ENCODE measurements at places on chromosomes 1 and 21.
A peak's percentile ranks its signal among the peaks of the same experiment; 100 is the strongest.

- DNase-seq = no peak
Observed at GRCh38 chr1:34749992-34750391, 4.9 kb upstream of the GJB5 start.

GRCh38 chr1:80993154-80993980 is 807.4 kb upstream of the ADGRL2 start:
- DNase-seq = no peak

- no peak for DNase-seq
Observed at GRCh38 chr21:21530680-21531079, 532.5 kb downstream of the NCAM2 start.

DNA sequence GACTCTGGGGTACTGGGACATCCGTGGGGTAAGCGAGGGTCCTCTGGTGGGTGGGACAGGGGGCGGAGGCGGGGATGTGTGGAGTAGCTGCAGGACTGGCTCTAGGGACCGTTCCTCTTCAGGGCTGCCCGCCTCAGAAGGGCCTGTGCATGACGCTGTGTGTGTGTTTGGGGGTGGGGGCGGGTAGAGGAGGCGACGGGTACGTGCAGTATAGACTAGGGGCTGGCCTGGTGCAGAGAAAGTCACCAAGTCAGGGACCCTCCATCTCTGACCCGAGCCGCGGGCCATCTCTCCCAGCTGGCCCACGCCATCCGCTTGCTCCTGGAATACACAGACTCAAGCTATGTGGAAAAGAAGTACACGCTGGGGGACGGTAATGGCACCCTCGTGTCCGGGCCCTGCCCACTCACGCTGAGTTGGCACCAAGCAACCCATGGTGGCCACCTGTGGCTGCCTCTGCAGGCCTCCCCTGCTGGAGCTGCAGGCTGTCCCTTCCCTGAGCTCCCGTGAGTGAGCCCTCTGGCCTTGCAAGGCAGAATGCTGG is 342 bp downstream of the GSTM5 start:
- DNase-seq = no peak

GRCh38 chr1:36350659-36351226 is 27.3 kb upstream of the EVA1B start:
- DNase-seq = no peak

DNA sequence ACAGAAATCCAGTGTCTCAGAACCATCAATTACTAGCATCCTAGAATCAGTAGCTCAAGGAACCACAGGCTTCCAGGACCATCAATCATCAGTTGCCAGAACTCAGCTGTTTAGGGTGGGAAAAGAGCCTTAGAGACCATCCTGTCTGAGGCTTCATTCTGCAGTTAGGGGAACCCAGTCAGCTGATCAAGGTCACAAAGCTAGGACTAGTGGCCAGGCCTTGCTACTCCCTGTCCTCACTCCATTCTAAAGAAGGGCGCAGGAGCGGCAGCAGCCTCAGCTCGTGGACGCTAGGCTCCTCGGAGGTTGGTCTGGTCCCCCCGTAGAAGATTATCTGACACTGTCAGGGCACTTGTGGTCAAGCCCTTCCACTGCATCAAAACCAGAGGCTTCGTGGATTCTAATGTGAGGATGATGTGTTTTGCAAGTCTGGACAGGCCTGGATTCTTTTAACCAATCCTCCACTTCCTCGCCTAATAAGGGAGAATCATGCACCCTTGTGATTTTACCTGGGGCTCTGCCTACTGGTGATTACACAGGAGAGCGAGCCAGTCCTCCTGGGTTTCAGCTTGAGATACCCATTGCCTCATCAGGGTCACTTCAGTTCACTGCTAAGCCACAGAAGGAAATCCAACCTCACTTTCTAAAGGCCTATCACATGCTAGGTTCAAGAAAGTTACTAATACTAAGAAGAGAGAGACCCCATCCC is 41.7 kb upstream of the IFFO2 start:
- DNase-seq = no peak

GRCh38 chr1:210340311-210340710 is 11.6 kb downstream of the HHAT start:
- no peak for DNase-seq

GRCh38 chr1:54553602-54554313 is 5.7 kb downstream of the ACOT11 start:
- DNase-seq = no peak

DNA sequence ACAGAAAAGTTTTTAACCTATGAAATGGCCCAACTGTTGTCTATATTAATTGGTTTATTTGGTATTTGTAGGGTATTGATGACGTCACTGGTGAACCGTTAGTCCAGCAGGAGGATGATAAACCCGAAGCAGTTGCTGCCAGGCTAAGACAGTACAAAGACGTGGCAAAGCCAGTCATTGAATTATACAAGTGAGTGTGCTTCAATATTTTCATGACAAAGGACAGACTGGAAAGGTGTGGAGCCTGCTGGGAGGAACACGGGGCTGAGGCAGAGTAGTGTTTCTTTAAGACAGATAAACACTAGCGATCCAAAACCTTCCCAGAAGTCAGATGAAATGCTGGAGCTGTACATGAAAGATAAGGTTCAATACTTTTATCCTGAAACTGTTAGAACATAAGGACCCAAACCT is 76.7 kb downstream of the AK4 start:
- peak; percentile 65 for DNase-seq

DNA sequence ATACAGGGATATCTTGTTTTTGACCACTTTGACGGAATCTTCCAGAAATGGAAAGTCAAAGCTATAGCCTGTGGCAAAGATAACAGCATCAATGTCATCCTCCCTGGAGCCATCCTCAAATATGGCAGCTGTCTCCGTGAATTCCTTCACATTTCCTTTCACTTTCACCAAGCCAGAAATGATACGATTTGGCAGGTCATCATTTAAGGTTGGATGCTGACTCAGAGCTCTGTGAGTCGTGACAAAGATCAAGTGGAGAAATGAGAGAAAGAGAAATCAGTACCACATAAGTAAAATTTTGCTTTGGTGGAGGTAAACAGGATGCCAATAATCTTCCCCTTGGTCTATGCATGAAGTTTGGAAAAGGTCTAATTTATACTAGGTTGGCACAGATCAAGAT is 23.9 kb downstream of the FMO5 start:
- no peak for DNase-seq

DNA sequence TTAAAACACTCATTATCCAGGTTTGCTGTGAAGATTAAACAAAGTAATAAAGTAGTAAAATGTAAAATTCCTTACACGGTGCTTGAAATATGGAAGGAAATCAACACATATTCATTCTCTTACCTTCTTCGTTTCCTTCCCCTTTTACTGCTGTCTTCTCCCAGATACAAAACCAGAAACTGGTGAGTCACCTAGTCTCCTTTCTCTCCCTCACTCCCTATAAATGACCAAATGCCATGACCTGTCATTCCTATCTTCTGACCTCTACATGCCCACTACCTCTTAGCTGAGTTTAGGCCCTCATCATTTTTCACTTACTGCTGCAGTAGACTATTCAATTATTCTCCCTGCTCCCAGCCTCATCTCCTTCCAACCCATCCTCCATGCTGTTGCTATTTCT is 4.3 kb upstream of the NR1I3 start:
- no peak for DNase-seq

GRCh38 chr21:46355161-46356004 is 31.4 kb downstream of the PCNT start:
- no peak for DNase-seq

DNA sequence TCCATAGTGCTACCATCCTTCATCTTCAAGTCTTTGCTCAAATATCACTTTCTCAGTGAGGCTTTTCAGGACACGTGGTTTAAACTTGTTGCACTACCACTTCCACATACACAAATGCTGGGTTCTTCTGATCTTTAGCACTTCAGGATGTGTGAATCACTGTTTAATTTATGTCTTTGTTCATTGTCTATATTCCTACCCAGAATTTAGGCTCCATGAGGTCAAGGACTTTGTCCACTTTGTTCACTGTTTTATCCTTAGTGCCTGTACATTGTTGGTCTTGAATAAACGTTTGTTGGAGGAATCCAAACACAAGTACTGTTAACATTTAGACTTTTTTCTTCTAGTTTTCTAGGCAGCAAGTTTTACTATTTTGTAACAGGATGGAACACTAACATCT is 42.6 kb upstream of the RALGPS2 start:
- no peak for DNase-seq

DNA sequence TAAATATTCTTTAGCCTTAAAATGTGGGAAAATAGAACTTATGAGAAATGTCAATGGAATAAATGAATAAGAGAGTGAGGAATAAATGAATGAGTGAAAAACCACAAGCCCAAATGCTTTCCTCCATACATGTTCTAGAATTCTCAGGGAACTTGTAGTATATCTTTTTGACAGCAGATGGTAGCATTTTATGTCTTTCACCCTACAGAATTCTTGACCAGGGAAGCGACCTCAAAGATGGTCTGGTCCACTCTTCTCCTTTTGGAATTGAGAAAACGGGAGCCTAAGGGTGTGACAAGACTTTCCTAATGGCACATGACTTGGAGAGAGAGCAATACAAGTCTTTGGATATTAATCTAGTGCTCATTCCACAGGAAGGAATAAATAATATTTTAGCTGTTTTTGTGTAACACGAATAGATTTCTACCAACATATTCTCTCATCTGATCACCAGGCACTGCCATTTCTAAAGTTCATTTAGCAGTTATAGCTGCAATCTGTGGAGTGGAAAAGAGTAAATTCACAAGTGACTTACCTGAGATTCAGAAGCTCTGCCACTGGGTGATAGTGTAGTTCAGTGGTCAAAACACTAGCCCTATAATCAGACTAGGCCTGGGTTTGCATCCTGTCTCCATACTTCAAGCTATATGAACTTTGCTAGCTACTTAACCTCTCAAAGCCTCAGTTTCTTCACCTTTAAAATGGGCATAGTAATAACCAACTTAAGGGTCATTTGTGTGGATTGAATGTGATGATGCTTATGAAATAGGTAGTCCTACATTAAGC is 15.0 kb upstream of the F5 start:
- DNase-seq = no peak

DNA sequence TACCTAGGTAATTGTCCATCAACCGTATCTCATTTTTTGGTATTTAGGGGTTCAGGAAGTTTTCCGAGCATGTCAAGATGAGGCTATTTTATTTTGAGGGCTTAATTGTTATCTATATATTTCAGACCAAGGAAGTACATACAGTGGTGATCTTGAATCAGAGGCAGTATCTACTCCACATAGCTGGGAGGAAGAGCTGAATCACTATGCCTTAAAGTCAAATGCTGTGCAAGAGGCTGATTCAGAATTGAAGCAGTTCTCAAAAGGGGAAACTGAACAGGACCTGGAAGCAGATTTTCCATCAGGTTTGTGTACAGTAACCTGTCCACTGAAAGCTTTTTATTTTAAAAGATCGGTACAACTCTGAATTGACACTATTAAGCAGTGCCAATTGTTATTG is 130.2 kb downstream of the ZMYM4 start:
- no peak for DNase-seq

GRCh38 chr1:181087400-181087901 is 1.0 kb upstream of the IER5 start:
- DNase-seq = no peak

DNA sequence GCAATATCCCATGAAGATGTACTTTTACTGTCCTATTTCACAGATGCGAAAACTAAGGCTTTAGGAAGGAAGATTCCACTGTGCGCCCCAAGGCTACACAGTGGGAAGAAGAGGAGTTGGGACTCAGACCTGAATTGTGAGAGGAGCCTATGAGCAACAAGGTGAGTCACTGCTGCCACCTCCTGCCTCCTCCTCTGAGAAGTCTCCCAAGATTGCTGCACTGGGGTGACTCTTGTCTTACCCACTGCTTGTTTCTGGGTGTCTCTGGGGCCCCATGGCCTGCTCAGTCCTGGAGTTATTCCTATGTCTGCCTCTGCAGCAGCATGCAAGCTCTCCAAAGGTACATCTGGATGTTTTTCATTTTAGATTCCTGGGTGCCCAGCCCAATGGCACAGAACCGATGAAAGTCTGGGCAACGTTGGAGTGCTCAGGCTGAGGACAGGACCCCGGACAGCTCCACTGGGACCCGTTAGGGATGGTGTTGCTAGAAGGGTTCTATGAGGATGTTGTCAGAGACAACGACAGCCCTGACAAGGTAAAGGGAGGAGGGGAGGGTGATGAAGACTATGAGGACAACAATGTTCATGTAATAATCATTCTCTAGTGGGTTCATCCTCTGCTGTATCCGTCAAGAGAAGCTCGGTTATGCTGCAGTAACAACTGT is 11.0 kb upstream of the C1QA start:
- DNase-seq = no peak

DNA sequence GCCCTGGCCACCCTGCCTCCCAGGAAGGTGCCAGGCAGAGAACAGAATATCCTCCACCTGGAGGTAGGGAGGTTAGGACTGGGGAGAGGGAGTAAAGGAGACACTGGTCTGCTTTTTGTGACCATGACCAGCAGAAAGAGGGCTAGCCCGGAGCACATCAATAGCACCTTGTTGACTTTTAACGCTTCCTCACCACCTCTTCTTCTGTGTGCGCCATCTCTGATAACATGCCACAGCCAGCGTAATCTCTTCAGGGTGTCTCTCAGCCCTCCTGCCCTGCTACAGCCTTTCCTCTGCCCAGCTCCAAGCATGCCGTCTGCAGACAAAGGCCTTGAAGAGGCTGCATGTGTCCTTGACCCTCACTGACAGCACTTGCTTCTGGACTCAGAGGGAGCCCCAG is 50.9 kb upstream of the GJA5 start:
- DNase-seq = no peak

GRCh38 chr21:28487455-28488070 is 505.1 kb downstream of the LTN1 start:
- no peak for DNase-seq

- DNase-seq = no peak
Observed at GRCh38 chr1:41739061-41739955, 179.4 kb downstream of the HIVEP3 start.

GRCh38 chr1:44672254-44672955 is 1.9 kb downstream of the TMEM53 start:
- DNase-seq = no peak

DNA sequence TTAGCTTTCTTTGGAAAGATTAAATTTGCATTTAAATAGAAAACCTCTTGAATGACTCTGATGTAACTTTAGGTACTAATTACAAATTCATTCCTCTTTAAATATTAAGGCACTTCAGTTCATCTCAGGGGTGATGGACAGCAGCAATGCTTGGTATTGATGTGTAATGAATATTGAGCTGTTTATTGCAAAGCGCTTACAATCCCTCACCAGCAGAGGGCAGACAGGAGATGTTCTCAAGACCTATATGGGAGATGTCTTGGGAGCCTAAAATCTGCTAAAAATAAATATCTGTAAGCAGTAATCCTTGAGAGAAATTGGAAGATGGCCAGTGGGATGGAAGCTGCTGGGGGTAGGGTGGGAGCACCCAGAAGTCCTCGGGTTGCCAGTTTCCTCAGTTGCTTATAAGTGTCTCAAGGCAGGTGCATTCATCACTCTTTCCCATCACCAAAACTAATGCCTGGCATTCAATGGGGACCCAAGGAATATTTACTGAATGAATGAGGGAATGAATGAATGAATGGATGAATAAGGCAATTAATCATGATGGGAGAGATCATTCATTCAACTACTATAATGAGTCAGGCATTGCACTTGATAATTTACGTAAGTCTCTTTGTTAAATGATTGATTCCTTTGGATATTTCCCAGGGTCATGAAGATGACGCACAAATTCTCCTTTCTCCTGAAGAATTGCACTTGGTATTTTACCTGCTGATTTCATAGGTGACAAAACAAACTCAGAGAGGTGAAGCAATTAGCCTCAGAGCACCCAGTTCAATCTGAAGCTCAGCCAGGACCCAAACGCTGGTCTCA is 2.3 kb downstream of the KLHDC8A start:
- peak; percentile 79 for DNase-seq

All from hematopoietic multipotent progenitor cell treated with erythropoietin and hydrocortisone succinate and interleukin-3 and kit ligand, for 15 days (in vitro differentiated cells).